Non-pigmented ciliary epithelial cell (primary cell): ENCODE measurements at places on chromosomes 16 and 17.

GRCh38 chr16:56506941-56507340, 12.9 kb downstream of the BBS2 start:
- DNase-seq: peak; percentile 67

DNA sequence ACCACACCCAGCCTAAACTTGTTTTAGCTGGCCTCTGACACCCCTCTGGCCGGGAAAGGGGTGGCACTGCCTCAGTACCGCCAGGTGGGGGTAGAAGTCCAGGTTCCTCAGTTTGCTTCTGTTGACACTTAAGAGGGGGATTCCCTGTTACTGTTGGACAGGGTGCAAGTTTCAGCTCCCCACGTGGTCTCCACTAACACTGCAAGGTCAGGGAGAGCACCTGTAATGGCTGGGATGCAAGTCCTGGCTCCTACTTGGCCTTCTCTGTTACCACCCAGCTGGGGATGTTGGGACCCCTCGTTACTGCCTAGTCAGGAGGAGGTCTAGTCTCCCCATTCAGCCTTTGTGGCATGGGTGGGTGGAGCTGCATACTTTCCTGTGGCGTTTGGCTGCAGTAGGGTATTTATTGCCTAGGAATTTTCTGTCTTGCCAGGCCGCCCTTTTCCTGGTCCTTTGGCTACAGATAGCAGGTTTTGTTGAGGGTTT, 10.6 kb upstream of the MFAP4 start:
- no peak for DNase-seq

DNA sequence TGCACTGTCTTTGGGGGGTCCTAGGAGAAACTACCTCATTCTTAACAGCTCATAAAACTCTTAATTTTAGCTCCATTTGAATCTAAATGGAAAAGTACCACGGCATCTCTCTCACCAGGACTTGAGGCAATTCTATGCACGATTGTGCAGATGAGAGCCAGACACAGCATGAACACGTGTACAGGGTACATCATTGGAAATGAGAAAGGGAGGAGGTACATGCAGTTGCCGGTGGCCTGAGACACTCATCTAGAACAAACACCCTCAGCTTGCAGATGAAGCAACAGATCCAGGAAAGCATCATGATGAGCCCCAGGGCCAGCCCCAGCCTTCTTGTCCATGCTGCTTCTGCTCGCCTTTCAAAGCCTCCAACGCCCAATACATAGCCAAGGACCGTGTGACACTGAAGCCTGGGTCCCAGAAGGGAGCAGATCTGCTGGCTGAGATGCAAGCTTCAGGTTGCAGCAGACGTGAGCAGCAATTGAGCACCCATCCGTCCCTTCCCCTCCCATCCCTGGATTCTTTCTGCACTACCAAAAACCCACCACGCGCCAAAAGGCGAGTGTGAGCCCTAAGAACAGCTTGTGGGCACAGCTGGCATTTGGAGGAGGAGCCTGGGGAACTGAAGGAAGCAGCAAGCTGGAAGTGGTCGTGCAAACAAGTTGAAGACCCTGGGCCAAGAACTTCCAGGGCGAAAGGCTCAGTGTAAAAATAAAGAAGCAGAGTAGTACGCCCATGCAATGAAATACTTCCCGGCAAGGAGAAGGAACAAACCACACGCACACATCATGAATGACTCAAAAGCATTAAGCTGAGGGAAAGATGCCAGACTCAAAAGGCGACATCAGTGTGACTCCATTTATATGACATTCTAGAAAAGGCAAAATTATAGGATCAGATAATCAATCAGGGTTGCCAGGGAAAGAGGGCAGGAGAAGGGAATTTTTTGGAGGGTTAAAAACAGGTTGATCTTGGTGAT, 7.3 kb upstream of the RCVRN start:
- no peak for DNase-seq

GRCh38 chr17:30273373-30273772, 18.4 kb downstream of the BLMH start:
- DNase-seq: no peak

- no peak for DNase-seq
These were observed at the start of gene PIEZO1 for GRCh38 chr16:88785106-88785924. PIEZO1 (minus strand) TSS chr16:88785220; CDS start chr16:88784964, 256 bp downstream.

GRCh38 chr16:6008670-6009069, 911.1 kb upstream of the EEF2KMT start:
- DNase-seq: no peak

DNA sequence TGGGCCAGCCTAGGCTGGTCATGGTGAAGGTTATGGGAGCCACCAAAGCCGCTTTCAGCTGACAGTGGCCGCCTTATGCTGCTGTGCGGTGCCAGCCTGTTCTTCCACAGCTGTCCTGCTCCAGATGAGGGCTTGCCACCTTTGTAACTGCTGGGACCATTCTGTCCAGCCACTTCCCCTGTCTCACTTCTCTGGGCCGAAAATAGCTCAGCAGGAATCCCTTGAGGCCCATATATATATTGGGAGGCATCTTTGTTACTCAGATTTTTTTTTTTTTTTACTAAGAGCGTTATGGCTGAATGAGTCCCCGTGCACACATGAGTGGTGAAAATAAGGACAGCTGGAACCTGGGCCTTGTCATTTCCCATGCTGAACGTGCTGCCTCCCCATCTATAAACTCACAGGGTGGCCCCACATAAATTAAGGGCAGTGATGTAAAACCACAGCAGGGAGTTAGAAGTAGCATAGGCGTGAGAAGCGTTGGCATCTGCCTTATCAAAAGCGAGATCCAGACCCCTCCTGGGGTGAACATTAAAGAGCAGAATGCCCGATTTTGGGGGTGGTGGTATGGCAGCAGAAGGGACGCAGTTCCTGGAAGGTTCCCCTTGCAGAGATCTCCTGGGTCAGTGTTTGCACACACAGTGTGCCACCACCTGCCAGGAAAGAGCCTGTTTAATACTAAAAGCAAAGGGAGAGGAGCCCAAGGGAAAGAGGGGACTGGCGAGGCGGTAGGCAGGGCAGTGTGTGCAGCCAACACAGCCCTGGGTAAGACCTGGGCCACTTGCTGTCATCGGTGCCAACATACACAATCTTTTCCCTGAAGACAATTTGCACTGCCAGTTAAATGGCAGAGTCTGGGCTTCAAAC, 57.8 kb downstream of the USP43 start:
- DNase-seq: no peak

DNA sequence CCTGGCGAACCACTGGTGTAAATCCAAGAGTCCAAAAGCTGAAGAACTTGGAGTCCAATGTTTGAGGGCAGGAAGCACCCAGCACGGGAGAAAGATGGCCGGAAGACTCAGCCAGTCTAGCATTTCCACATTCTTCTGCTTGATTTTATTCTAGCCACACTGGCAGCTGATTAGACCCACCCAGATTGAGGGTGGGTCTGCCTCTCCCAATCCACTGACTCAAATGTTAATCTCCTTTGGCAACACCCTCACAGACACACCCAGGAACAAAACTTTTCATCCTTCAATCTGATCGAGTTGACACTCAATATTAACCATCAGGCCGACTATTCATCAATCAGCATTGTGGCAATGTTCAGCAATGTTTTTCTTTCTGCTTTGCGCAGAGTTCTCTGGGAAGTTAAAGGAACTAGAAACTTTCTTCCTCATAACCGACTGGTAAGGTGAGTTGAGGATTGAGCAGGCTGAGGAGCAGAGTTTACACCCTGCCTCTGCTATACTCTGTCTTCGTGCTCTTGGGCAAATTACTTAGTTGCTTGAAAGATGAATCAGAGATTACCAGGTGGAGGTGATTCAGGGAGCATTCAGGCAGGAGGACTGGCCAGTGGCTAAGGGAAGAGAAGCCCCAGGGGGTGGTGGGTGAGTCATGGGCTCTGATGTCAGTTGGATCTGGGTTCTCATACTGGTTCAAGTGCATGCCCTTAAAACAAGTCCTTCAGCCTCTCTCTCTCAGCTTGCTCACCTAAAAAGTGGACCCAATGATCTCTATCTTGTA, 28.2 kb upstream of the BRD7 start:
- DNase-seq: peak; percentile 43

DNA sequence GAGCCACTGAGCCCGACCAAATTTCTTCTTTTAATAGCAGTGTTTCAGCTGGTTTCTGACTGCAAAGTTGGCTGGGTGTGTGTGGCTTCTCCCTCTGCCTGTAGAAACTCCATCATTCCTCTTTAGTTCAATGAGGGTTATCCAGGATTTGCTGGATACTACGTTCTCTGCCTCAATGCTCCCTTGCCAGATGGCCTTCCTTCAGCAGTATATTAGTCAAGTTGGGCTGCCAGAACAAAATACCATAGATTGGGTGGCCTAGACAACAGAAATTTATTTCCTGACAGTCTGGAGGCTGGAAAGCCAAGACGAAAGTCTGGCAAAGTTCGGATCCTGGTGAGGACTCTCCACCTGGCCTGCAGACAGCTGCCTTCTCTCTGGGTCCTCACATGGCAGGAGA, 103.7 kb downstream of the NOG start:
- no peak for DNase-seq

GRCh38 chr16:76900285-76901263, 290.4 kb upstream of the MON1B start:
- DNase-seq: no peak

GRCh38 chr16:53805113-53805512, 101.2 kb downstream of the FTO start:
- no peak for DNase-seq

DNA sequence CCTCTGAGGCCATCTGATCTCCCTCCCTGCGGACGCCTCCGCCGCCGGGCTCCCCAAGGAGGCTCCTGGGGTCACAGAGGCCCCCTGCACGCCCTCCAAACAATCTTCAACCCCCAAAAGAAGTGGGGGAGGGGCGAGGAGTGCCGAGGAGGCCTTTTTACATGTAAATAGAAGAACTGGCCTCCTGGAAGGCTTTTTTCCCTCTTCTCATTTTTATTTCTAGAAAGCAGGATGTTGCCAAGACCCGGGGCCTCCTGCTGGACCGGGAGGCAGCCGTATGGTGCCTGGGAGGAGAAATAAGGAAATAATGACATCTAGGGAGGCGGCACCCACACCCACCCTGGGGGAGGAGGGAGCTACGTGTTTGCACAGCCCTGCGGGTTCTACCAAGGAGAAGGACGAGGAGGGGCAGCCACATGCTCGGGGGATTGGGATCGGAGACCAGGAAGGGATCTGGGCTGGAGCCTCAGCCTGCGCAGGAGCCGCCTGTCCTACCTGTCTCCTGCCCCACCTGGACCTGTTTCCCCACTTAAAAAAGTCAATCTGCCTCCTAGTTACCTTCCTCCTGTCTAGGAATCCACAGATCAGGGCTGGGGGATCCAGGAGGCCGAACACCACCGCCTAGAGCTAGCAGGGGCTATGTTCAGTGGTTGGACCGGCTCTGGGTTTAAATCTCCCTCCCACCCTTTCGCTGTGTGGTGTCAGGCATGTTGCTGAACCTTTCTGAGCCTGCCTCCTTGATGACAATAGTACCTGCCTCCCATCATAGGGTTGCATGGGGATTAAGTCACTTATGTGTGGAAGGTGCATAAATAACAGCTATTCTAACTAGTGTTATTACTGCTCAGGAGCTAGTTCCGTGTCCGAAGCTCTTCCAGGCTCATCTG, 175.7 kb upstream of the GSE1 start:
- DNase-seq: no peak

GRCh38 chr16:66542396-66542795, 7.5 kb downstream of the TK2 start:
- no peak for DNase-seq

DNA sequence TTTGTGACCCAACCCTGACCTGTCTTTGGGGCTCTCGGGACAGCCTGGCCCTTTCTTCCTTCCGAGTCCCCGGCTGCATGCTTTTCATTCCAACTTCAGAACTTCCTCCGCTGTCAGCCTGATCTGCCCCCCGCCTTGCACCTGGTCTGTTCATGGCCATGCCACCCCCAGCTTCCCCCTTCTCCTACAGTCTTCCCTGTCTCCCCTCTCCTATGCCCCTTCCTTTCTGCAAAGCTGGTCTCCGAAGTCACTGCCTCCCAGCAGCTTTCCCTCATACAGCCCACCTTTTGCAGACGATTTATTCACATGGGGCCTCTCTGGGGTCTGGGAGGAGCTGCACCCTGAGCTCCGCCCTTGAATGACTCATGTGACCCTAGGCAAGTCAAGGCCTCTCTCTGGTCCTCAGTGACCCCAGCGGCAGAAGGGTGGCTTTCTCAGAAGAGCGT, 47.1 kb upstream of the SDK2 start:
- DNase-seq: no peak

GRCh38 chr17:49312722-49313121, 49.3 kb downstream of the ZNF652 start:
- DNase-seq: no peak

DNA sequence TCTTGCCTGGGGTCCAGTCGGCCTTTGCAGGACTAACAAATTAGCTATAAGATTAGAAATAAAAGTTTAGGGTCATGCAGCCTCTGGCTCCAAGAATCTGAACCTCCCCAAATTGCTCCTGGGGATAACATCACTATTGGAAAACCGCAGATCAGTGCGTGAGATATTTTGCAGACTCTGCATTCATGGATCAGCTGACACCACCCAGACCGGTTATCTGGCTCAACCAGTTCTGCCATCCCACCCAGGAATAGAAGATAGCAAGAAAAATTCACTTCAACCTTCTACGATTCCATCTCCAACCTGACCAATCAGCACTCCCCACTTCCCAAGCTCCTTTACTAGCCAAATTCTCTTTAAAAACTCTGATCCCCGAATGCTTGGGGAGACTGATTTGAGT, 4.3 kb upstream of the PGS1 start:
- no peak for DNase-seq

- DNase-seq: no peak
These were observed 16.9 kb downstream of the PRSS27 start for GRCh38 chr16:2702871-2703745.

- no peak for DNase-seq
These were observed 41.0 kb downstream of the TOM1L2 start for GRCh38 chr17:17931159-17931558.

DNA sequence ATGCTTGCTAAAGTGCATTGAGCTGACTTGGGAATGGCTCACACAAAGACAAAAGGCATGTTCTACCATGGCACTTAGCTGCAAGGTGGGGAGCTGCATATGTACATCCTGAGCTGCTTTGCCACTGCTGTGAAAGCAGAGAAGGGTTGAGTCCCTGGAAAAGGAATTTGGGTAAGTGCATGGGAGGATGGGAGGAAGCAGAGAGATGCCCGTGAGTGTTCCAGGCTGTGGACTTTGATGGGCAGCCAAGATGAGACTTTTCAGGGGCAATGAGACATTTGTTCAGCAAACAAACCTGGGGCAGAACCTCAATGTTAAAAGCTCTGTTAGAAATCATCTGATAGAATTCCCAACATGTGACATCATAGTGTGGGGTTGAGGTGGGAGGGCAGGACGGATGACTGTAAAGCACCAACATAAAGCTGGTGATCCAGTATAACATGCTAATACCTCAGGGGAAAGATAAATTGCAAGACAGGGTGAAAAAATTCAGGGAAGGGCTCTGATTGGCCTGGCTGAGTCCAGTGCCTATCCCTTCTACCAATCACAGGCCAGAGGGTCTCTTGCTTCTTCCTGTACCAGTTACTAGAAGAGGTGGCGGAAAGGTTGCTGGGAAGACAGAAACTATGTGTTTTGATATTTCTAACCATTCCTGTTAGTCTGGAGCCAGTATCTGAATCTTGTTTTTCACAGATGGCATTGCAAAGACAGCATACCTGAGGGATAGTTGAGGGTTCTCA, 163.2 kb downstream of the UTP18 start:
- no peak for DNase-seq

GRCh38 chr16:85673529-85674417, 15.0 kb downstream of the GINS2 start:
- DNase-seq: peak; percentile 30

GRCh38 chr17:55585629-55586028, 74.4 kb upstream of the SMIM36 start:
- no peak for DNase-seq

- DNase-seq: no peak
These were observed 114.3 kb upstream of the CACNG5 start for GRCh38 chr17:66720567-66720966.
